ENCODE measurements at places on chromosomes 6 and 20.
A peak's percentile ranks its signal among the peaks of the same experiment; 100 is the strongest.

DNA sequence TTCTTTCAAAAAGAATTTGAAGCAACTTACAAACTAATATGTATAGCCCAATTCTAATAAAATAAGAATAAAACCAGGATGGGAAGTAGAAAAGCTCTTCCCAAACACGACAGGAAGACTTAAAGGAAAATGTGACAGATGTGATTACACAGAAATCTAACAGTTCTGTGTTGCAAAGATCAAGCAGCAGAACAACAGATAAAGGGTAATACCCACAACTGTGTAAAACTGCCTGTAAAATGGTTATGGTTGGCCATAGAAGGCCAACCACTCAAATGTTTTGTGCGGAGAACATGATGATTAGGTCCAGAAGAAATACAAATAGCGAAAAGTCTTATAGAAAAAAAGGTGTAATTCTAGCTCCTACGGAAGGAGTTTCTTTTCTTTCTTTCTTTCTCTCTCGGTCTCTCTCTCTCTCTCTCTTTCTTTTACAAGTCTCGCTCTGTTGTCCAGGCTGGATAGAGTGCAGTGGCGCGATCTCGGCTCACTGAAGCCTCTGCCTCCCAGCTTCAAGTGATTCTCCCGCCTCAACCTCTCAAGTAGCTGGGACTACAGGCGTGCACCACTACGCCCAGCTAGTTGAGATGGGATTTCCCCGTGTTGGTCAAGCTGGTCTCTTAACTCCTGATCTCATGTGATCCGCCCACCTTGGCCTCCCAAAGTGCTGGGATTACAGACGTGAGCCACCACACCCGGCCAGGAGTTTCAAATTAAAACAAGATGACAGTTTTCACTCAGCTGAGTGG is 128.5 kb downstream of the QRSL1 start:
- no peak for DNase-seq

DNA sequence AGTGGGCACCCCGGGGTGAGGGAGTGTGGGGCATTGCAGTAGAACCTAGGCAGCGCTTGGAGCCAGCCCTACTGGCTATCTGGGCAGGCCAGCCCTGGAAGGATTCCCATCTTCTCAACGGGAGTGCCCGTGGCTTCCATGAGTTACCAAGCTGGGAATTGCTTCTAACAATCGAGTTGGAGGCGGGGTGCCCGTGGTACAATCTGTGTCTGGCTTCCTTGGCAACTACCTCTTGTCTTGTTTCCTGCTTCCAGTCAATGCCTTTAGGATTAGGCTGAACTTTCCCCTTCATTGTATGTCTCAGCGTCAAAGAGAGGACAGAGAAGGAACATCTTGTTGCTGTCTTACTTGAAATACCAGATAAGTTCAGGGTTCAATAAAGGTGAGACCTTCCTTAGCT is 33.3 kb downstream of the PPP1R14C start:
- DNase-seq = no peak

GRCh38 chr6:157368359-157369049 is 12.5 kb upstream of the ZDHHC14 start:
- DNase-seq = no peak

GRCh38 chr20:9602847-9603183 is 88.4 kb downstream of the LAMP5 start:
- DNase-seq = no peak

- DNase-seq = no peak
These were observed 19.9 kb downstream of the CRYBG1 start for GRCh38 chr6:106380407-106380806.

GRCh38 chr6:82331031-82331773 is 32.4 kb upstream of the TPBG start:
- DNase-seq = no peak

- no peak for DNase-seq
These were observed 182.3 kb downstream of the MTFR2 start for GRCh38 chr6:136067731-136068341.

GRCh38 chr6:72626126-72626525 is 4.3 kb downstream of the KCNQ5 start:
- DNase-seq = no peak

- DNase-seq = peak; percentile 67
These were observed 69.9 kb downstream of the PPP1R14C start for GRCh38 chr6:150212778-150213177.

- DNase-seq = no peak
These were observed 536 bp upstream of the RAET1G start for GRCh38 chr6:149923327-149923986.

DNA sequence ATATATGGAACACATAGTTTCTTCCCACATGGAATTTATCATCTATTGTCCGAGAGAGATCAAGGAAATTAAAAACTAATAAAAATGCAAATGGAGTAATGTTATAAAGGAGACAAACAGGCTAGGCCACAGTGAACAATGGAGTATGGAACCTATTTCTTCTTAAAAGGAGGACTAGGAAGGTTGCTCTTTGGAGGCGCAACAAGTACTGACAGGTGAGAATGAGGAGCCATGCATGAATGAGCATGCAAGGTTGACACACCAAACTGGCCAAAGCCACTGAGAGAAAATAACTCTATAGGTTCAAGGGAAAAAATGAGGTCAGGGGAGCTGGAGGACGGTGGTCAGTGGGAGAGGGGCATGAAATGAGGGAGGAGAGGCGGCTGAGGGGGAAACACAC is 40.9 kb downstream of the PSMB1 start:
- no peak for DNase-seq

DNA sequence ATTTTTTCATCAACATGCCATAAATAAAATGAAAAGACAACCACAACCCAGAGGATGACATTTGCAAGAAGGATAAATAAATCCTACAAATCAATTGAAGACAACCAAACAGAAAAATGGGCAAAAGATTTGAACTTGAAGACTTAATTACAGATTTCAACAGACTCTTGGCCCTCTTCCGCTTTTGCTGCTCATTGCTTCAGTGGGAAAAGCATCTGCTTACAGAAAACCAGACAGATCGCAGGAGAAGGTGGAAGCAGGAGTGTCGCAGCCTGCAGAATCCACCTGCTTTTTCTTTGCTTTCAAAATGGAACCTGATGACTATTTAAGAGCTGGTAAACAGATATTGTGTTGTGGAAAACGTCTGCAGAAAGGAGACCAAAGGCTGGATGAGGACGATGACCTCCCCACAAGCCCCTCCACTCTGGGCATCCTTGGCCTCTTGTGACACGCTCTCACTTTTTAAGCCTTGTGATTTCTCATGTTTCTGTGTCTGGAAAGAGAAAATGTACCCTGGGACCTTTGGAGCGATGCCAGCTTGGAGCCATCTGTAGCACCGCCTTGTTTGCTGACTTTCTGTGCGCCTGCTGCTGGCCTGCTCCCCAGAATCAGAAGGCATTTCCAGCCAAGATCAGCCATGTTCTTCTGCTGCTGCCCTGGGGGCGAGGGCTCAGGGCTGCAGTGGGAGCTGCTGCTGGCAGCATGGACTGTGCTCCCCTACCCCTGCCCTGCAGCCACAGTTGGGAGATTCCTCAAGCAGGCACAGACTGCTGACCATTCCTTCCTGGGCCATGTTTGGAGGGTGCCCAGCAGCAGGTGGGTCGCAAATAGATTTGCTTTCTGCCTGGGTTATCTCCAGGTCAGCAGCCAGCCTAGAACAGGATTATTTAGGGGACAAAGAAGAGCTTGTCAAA is 3.6 kb upstream of the CSTL1 start:
- peak; percentile 50 for DNase-seq

DNA sequence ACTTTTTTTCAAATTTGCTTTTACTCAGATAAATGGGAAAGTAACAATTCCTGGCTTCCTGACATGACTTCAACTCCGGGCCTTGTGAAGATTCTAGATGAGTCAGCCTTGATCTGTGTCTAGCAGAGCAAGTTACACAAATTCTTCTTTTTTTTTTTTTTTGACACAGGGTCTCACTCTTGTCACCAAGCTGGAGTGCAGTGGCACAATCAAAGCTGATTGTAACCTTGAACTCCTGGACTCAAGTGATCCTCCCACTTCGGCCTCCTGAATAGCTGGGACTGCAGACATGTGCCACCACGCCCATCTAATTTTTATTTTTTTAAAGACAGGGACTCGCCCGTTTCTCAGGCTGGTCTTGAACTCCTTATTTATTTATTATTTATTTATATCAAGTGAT is 7.3 kb upstream of the ARHGAP18 start:
- no peak for DNase-seq

DNA sequence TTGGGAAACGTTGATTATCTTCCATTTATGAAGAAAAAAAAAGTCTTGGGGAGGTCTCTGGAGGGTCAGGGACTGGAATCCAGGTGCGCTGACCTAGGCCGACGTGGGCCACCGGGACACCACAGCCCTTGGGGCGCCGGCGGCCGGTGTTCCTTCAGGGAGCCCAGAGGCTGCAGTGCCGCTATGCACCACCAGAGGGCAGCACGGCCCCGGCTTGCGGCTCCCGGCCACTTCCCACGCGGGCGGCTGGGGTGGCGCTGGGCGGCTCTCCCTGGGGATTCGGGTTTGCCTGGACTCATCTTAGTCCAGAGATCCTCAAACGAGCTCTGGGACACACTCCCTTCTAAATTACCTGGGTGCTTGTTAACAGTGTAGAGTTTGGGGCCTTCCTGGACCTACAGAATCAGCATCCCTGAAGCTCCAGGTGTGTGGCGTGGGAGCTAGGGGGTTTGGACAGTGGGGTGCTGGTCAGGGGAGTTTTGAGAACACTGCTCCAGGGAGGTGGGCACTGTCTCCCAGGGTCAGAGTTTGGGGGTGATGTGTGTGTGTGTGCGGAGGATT is 23.0 kb upstream of the GTSF1L start:
- DNase-seq = no peak

GRCh38 chr6:41426438-41426851 is 91.0 kb downstream of the NCR2 start:
- DNase-seq = no peak

GRCh38 chr20:62589720-62590119 is 52.6 kb upstream of the SLCO4A1 start:
- DNase-seq = no peak

GRCh38 chr20:2696646-2697045 is 4.1 kb downstream of the EBF4 start:
- no peak for DNase-seq

DNA sequence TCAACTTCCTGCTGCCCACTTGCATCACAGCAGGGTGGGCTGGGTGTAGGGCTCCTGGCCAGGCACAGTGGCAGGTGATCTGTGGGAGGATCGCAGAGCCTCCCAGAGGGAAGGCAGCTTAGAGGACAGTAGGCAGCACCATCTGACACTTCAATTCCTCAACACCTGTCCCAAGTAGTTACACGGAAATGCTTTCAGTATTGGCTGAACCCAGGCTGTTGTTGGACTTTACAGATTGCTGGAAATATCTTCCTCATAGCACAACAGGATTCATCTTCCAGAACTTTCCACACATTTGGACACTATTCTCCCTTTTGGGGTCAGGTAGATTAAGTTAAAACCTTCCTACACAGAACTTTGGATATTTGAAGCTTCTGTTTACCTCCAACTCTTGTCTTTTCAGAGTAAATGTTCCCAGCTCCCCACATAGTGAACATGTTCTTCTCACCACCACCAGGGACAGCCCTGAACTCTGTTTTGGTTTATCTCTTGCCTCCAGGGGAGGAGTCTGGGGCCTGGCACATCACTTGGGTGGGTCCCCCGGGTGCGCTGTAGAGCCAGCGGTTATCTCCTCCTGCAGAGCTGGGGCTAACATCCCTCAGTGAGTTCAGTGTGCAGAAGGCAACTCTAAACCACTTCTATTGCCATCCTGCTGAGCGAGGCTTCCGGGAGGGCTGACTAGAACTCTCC is 3.5 kb upstream of the SLC22A2 start:
- no peak for DNase-seq

GRCh38 chr20:62406635-62407176 is 379 bp downstream of the CABLES2 start:
- DNase-seq = no peak

GRCh38 chr6:158388727-158389126 is 76.5 kb downstream of the TULP4 start:
- no peak for DNase-seq

- no peak for DNase-seq
These were observed 27.9 kb upstream of the ZBP1 start for GRCh38 chr20:57647933-57648785.

GRCh38 chr20:48638546-48638945 is 189.3 kb downstream of the PREX1 start:
- DNase-seq = no peak

GRCh38 chr20:49230561-49231133 is 11.4 kb downstream of the DDX27 start:
- DNase-seq = no peak

GRCh38 chr6:151322570-151322969 is 68.8 kb downstream of the ZBTB2 start:
- no peak for DNase-seq

DNA sequence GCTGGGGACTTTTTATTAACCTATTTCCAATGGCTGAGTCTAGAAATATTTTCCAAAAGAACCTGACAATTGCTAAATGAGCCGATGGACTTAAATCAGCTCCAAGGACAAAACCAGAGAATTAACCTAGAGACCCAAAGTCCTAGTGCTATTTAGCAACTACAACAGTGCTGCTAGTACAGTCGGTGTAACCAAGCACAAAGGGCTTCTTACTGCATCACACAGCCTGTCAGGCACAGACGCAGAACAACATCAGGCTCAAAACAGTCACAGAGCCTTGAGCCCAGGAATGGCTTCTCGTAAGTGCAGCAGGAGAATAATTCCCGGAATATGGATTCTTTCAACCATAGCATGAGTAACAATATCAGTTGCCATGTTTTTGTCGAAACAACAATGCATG is 70.0 kb downstream of the GFOD1 start:
- no peak for DNase-seq

DNA sequence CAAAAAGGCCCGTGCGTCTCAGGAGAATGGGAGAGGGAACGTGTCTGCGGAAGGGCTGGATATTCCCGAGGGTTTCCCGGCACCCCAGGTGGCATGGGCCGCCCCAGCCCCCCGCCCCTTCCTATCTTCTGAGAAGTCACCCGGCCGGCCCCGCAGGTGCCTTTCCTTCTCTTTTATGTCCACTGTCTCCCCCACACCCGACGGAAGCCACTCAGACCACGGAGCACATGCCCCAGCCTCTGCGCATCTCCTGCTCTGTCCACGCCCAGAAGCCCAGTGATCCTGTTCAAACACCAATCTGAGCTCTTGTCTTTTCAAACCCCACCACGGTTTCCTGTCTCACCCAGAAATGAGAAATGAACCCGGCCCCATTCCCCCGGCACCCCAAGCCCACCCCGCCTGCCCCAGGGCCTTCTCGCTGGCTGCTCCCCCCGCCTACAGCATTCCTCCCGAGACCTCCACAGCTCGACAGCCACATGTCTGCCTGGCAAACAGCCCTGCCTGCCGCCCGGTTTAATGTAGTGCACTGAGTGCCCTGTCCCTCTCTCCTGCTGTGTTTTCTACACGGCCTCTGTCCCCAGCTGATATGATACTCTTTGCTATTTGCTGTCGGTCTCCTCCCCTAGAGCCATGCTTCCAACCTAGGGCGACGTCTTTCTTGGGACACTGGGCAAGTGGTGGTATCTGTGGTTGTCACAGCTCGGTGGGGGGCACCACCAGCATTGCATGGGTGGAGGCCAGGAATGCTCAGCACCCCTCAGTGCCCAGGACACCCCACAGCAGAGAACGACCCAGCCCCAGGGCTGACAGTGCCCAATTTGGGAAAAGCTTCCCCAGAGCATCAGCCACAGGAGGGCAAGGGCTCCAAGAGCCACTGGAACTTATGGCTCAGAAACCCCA is 182.7 kb downstream of the TAF4 start:
- no peak for DNase-seq

GRCh38 chr6:158536891-158537798 is 22.7 kb upstream of the TMEM181 start:
- peak; percentile 60 for DNase-seq
